Esophagus mucosa (tissue), 1 donor: ENCODE measurements at places on chromosomes 13 and 19.
A peak's percentile ranks its signal among the peaks of the same experiment; 100 is the strongest.

GRCh38 chr13:34681405-34681955 is 260.6 kb upstream of the NBEA start:
- no peak for ATAC-seq

- ATAC-seq = peak; percentile 31
Observed at GRCh38 chr13:47503475-47503874, 497.6 kb downstream of the SUCLA2 start.

DNA sequence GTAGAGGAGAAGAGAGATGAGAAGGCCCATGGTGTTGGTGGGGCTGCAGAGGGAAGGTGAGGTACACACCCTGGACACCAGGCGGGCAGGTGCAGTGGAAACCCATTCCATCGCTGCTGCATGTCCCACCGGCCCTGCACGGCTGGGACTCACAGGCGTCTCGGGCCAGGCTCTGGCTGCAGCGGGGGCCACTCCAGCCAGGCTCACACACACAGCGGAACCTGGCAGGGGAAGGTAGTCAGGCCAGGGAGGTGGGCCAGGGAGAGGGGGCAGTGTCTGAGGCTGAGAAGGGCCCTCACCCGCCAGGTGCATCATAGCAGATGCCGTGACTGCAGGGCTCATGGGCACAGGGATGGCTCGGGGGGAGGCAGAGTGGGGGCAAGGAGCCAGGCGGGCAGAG is 15.6 kb downstream of the NOTCH3 start:
- no peak for ATAC-seq

DNA sequence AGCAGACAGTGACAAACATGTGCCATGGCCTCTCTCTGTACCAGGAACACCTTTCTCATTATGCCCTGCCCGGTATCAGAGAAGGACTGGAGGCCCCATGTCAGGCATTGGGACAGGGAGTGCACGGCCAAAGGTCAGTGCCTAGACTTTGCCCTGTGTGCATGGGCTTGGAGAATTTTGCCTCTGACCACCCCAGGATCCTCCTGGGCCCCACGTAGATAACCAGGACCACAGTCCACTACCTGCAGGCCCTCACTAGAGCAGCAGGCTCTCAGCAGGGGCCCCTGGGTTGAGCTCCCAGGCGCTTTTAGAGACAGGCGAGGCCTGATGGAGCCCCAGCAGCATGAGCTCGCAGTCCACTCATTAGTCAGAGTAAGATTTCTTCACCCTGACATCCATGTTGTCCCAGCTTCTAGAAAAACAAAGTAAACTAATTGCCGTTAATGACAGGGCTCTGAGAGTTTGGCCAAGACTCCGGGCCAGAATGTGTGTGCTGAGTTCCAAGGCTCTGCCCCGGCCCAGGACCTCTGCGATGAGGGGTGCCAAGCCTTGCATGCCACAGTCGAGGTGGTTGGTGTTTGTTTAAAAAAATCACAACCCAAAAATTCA is 42.7 kb downstream of the CAPN12 start:
- ATAC-seq = no peak
